ENCODE measurements at places on chromosomes 1 and 21. TPM values are rescaled to one million over a fixed set of nuclear protein-coding genes. Genes with fewer than 3 reads are reported as not detected.

DNA sequence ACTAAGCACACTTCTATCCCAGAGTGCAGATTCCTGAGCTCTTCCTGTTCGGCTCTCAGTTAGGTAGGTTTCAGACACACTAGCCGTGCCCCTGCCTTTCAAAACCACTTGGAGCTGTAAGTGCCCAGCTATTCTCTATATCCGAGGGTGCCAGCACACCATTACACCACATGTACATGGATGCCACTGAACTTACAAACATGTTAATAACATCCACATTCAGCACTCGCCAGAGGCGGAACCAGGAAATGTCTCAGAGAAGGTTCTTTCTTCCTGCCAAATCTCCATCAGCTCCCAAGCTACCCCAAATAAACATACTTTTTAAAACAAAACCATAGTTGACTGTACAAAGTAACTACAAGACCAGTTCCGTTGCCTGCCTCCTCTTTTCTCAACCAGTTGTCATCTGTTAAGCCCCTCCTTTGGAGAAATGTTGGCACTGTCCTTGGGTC is 78.4 kb upstream of the CTTNBP2NL start:
- DNase-seq, result no peak

GRCh38 chr1:85555867-85556573 is 24.5 kb upstream of the CCN1 start:
- no peak for DNase-seq

GRCh38 chr1:30268923-30269666 is 454.3 kb downstream of the MATN1 start:
- no peak for DNase-seq

The RSBN1 gene
- total RNA-seq, result 23.8 TPM

The S100A14 gene
- 0.96 TPM for total RNA-seq

GRCh38 chr1:34292472-34292871 is 115.8 kb downstream of the C1orf94 start:
- DNase-seq, result no peak

The CHIT1 gene
- total RNA-seq, result 1.6 TPM
